ENCODE measurements at places on chromosomes 1 and 21.

GRCh38 chr1:224730965-224731364 lies 114.8 kb downstream of the CNIH3 start:
- DNase-seq, result no peak

DNA sequence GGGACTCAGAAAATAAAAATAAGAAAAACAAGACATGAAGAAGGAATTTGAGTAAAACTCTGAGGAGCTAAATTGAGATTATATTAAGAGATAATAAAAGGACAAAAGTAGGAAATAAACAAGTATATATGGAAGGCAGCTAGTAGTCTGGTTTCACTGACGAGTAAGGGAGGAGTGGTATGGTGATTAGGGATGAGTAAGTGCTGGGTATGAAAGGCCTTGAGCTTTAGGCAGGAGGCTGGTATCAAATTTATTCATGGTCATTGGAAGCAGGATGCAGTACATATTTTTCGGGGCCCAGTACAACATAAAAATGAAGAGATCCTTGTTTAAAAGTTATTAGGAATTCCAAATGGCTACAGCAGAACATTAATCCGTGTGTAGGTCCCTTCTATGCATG lies 789.7 kb upstream of the PRMT6 start:
- no peak for DNase-seq

DNA sequence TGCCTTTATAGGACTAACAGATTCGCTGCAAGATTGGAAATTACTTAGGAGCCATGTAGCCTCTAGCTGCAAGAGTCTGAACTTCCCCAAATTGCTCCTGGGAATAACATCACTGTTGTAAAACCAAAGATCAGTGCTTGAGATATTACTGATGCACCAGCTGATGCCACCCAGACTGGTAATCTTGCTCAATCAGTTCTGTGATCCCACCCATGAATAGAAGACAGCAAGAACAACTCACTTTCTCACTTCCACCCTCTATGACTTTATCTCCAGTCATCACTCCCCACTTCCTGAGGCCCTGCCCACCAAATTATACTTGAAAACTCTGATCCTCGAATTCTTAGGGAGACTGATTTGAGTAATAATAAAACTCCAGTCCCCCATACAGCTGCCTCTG lies 1011.1 kb downstream of the PLA2G4A start:
- no peak for DNase-seq

- DNase-seq, result no peak
These were observed 102.8 kb upstream of the USP25 start for GRCh38 chr21:15627011-15627410.

DNA sequence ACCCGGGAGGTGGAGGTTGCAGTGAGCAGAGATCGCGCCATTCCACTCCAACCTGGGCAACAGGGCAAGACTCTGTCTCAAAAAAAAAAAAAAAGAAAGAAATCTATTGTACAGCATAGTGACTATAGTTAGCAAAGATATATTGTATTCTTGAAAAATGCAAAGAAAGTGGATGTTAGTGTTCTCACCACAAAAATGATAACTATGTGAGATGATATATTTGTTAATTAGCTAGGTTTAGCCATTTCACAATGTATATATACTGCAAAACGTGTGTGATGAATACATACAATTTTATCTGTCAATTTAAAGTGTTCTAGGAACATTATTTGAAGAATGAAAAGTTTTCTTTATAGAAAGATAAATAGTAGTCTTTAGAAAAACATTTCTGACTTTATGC lies 179.9 kb downstream of the AK5 start:
- no peak for DNase-seq

All from D721Med (cell line).